Tibial nerve (tissue), 4 donors: ENCODE measurements at places on chromosomes 12 and 14. TPM values are rescaled to one million over a fixed set of nuclear protein-coding genes. Genes with fewer than 3 reads are reported as not detected.
A peak's percentile ranks its signal among the peaks of the same experiment; 100 is the strongest.

DNA sequence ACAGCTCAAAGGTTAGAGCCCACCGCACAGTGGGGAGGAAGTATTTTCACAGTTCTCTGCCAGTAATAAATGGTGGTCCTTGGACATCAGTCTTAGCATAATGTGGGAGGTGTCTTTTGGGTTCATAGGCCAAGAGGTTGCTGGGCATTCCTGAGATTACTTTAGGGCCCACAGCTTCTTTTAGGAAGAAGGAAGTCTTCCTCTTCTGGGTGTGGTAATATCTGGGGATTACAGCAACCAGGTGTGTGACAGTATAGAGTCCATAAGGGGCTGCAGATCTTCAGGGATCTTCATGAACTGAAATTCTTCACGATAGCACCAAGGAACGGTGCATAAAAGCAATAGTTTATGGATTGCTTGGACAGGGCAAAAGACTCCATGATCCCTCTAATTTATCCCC lies 56.2 kb upstream of the PTGR2 start:
- no peak overlapping the region for H3K4me3 ChIP-seq
- peaks cover 19% of the 10 kb centered on the region for H3K4me1 ChIP-seq
- H3K36me3 ChIP-seq = peaks cover 4% of the 10 kb centered on the region

DNA sequence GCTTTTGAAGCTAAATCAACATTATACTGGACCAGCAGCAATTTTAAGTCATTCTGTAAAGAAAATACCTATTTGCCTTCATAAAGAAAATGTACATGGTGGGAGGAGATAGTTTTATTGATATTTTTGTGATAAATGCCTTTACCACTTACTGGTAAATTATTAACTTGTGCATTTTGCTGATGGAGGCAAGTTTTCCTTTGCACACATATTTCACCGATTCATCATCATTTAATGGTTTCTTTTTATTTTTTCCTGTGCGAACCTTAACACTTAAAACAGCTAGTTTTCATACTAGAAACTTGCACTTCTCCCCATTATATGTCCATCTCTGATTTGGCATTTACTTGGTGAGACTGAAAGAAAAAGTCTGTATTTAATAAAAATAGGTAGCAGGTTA lies 239.3 kb downstream of the TRHDE start:
- H3K27me3 ChIP-seq = no peaks in the 10 kb centered on the region
- H3K27ac ChIP-seq = no peak overlapping the region
- no peaks in the 10 kb centered on the region for H3K4me1 ChIP-seq
- no peak overlapping the region for H3K4me3 ChIP-seq
- H3K36me3 ChIP-seq = no peaks in the 10 kb centered on the region

GRCh38 chr14:100670753-100671049 lies 56.0 kb upstream of the DLK1 start:
- DNase-seq = no peak
- no peaks in the 10 kb centered on the region for H3K4me1 ChIP-seq
- H3K27me3 ChIP-seq = peaks cover 31% of the 10 kb centered on the region
- no peaks in the 10 kb centered on the region for H3K36me3 ChIP-seq
- H3K4me3 ChIP-seq = no peak overlapping the region

DNA sequence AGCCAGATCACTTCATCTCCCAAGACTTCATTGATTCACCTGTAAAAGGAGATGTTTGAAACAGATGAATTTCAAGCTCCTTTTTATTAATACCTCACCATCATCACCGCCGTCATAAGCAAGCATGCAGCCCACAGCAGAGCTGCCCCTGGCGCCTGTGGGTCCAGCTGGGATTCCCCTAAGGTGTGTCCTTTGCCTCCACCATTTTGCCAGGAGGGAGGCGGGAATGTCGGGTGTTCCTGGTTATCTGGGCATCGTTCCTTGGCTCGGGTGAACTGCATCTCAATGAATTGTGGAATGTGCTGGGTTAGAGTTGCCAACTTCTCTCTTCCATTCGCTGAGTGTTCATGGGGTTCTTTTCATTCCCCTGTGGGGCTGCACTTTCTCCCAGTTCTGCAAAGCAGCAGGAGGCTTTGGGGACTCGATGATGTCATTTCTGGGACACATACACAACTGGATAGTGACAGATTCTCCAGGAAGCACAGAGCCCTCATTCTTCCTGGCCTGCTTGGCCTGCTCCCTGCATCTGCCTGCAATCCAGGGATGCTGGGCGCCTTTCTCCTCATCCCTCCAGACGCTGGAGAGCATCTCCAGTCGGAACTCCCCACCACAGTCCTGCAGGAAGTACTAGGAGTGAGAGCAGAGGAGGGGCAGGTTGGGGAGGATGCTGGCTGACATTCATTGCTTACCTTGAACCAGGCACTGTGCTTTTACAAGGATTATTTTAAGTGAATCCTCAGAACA lies 10.1 kb downstream of the CCND2 start:
- no peaks in the 10 kb centered on the region for H3K27me3 ChIP-seq
- H3K4me3 ChIP-seq = no peak overlapping the region
- H3K4me1 ChIP-seq = no peaks in the 10 kb centered on the region

- H3K36me3 ChIP-seq = no peaks in the 10 kb centered on the region
- no peaks in the 10 kb centered on the region for H3K4me1 ChIP-seq
- H3K4me3 ChIP-seq = no peak overlapping the region
- H3K27ac ChIP-seq = no peak overlapping the region
- no peak for DNase-seq
These were observed 228.7 kb downstream of the APAF1 start for GRCh38 chr12:98873776-98874175.

GRCh38 chr12:9649532-9649940 lies 20.0 kb upstream of the CLEC2D start:
- peaks cover 21% of the 10 kb centered on the region for H3K4me1 ChIP-seq
- DNase-seq = no peak
- peaks cover 5% of the 10 kb centered on the region for H3K36me3 ChIP-seq
- H3K4me3 ChIP-seq = peak overlapping the region; percentile 51
- no peaks in the 10 kb centered on the region for H3K27me3 ChIP-seq
- peak overlapping the region; percentile 95 for H3K27ac ChIP-seq

GRCh38 chr12:54148560-54149429 lies 40.0 kb downstream of the SMUG1 start:
- peaks cover 9% of the 10 kb centered on the region for H3K4me1 ChIP-seq
- H3K27ac ChIP-seq = no peak overlapping the region
- no peaks in the 10 kb centered on the region for H3K36me3 ChIP-seq
- no peak for DNase-seq

PIWIL1 gene
- total RNA-seq = not detected

CMKLR1 gene
- 22.3 TPM for total RNA-seq

PARPBP gene
- total RNA-seq = 0.78 TPM

TTC7B gene
- 25.9 TPM for total RNA-seq

BEST3 gene
- not detected for total RNA-seq

SERPINA12 gene
- not detected for total RNA-seq
